ENCODE measurements at places on chromosomes 1 and 21.

- DNase-seq = no peak
Measured at GRCh38 chr1:47703981-47704596, 266.2 kb downstream of the FOXD2 start.

DNA sequence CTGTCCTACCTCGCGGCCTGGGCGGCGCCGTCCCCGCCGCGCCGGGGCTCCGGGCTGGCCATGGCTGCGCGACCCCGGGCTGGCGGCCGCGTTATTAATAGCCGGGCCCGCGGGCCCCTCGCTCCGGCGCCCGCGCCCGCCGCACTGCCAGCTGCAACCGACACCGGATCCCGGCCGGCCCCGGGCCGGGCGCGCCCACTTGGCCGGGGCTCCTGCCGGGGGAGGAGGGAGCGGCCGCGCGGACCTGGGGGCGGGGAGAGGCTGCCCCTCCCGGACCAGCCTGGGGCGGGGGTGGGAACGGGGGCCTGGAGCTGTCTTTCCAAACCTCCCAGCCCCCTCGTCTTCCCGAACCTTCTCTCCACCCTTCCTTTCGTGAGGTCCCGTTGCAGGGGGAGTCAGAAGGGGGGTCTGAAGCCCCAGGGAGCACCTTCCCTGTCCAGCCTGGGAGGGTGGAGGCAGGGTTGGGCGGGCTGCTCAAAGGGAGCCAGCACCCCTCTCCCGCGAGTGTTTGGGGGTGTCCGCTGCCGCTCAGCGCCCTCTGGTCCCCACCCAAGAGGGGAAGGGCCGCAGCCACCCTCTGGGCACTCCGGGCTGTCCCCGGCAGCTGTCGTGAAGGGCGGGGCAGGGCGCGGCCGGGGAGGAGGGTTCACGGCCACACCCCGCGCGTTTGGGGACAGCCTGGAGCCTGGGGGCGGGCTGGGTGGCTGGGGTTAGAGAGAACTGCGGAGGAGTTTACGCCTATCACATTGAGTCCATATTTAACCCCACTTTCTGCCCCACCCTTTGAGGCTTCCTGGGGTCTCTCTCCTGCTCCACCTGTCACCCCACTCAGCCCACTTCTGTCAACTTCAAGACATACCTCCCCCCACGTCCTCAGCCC lies at the start of gene SYNC:
Gene SYNC, minus strand, starts transcription at position 172 of the 880 bp plus-strand sequence. Its CDS starts 110 bp downstream, at position 62.
- no peak for DNase-seq

GRCh38 chr1:44609768-44610526 lies 64.3 kb downstream of the TMEM53 start:
- no peak for DNase-seq

DNA sequence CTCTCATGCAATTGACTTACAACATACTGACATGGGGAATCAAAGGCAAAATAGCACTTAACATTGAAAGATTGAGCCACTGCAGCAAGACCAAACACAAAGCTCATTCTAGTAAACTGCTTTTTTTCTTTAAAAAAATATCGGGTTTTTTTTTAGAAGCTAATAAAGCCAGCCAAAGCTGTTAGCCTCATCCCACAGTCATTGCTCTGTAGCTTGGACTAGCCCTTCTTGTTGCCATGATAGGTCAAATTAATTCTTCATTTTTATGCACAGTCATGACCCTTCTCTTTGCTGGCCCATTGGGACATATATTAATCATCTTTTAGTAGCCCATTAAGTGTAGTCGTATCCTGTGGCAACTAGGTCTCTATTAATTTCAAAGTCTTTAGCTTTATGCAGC lies 231.3 kb downstream of the ADGRL2 start:
- no peak for DNase-seq

DNA sequence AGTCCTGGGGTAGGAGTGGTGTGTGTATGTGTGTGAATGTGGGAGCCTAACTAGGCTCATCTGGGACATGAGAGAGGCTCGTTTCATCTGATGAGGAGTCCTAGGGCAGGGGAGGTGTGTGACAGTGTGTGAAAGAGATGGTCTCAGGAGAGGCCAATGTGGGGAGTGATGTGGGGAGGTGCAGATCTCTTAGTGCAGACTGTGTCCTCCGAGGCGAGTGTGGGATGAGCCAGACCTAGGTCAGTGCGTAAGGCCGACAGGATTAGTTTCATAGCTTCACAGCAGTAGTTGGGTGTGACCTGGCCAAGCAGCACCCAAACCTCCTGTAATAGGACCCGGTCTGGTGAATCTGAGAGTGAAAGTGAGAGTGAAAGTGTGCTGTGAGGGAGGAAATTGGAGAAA lies 94.7 kb downstream of the LIPI start:
- no peak for DNase-seq

Measured in esophagus squamous epithelium (tissue), 5 donors.